SJSA1 (cell line): ENCODE measurements at places on chromosomes 2 and 18. TPM values are rescaled to one million over a fixed set of nuclear protein-coding genes. Genes with fewer than 3 reads are reported as not detected.
A peak's percentile ranks its signal among the peaks of the same experiment; 100 is the strongest.

Gene BMP10
- not detected in 2 replicates for total RNA-seq

Gene PRSS56
- not detected in 2 replicates for total RNA-seq

Gene C2orf80
- total RNA-seq: not detected in 2 replicates

Gene ARHGAP28
- total RNA-seq: 0.41 and 1.9 TPM in 2 replicates

Gene RNF181
- total RNA-seq: 212 and 219 TPM in 2 replicates

Gene POTEJ
- not detected in 2 replicates for total RNA-seq

Gene DNAJC5G
- not detected in 2 replicates for total RNA-seq

DNA sequence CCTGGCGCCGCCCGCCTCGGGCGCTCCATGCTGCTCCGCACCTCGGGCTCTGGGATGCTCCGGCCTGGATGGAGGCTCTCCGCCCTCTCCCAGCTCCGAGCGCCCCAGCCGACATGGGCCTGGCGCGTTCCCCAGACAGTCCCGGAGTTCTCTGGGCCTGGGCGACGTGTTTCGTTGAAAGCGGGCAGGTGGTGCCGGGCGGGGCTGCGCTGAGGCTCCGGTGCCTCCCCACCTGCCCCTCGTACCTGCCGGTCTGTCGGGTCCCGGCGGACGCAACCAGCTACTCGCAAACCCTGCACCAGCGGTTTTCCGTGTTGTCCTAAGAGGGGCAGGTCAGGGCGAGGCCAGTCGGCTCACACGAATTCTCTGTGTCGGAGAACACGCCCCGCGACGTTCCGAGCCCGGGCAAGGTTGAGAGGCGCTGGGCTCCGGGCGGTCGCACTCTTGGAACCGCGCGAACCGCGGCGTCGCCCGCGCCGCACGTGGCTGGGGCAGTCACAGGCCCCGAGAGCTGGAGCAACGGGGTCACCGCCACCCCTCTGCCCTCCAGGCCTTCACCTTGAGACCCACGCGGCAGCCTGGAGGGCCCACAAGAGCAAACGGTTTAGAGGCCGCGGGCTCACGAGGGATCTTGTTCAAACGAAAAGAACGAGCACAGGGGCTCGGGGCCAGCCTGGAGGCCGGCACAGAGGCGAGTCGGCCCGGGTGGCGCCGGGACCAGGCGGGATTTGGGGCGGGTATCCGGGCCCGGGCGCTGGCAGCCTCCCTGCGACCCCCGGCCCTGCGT is 4.2 kb upstream of the SIX2 start:
- peaks cover 32% of the 10 kb centered on the region for H3K4me1 ChIP-seq
- no peaks in the 10 kb centered on the region for H3K27me3 ChIP-seq
- H3K4me3 ChIP-seq: peak overlapping the region; percentile 27
- no peak for DNase-seq
- no peak overlapping the region for H3K27ac ChIP-seq

GRCh38 chr2:204060841-204061240 is 124.3 kb downstream of the ICOS start:
- no peak overlapping the region for H3K4me3 ChIP-seq
- peaks cover 6% of the 10 kb centered on the region; the same call in 1 of the 2 replicates for H3K27me3 ChIP-seq
- DNase-seq: no peak
- no peaks in the 10 kb centered on the region for H3K36me3 ChIP-seq

- no peaks in the 10 kb centered on the region for H3K36me3 ChIP-seq
- H3K27me3 ChIP-seq: no peaks in the 10 kb centered on the region
- H3K27ac ChIP-seq: no peak overlapping the region
- no peak overlapping the region for H3K4me3 ChIP-seq
Measured at GRCh38 chr2:215505044-215505786, 69.3 kb upstream of the FN1 start.

DNA sequence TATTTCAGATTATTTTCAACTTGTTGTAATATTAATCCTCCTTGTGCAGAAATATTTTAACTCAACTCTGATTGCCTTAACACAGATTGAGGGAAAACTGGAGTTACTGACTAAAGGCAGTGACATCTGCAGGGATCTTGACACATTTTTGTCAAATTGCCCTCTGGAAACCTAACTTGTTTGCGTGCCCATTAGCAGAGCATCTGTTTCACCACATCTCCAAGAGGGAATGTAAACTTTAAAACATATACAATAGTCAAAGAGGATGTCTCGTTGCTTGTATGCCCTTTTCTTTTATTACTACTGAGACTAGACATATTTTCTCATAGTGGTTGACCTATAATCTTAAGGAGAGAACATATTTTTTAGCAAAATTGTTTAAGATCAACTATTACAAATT is 14.2 kb downstream of the INPP1 start:
- H3K27ac ChIP-seq: no peak overlapping the region
- H3K4me3 ChIP-seq: no peak overlapping the region
- H3K36me3 ChIP-seq: peaks cover 10% of the 10 kb centered on the region
- no peaks in the 10 kb centered on the region; the same call in 1 of the 2 replicates for H3K4me1 ChIP-seq

DNA sequence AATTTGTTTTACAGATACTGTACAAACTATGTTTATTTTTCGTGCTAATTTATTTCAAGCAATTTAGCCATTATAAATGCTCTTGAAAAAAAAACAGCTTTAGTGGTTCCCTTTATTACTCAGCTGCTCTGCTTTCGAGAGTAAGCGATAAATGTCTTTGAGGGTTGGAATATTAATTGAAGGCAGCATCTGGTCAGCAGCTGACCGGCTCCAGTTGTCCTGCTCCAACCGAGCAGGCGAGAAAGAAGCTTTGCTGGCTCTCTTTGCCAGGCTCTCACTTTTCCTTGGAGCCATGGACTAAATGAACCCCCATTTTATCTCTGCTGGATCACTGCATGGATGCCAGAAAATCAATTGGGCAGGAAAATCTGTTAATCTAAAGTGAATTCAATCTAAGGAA is 147.4 kb downstream of the LNPK start:
- peaks cover 19% of the 10 kb centered on the region for H3K4me1 ChIP-seq
- no peak overlapping the region for H3K4me3 ChIP-seq
- no peak overlapping the region for H3K27ac ChIP-seq
- no peaks in the 10 kb centered on the region for H3K27me3 ChIP-seq
- no peak for DNase-seq

GRCh38 chr2:152433289-152433688 is 98.3 kb downstream of the FMNL2 start:
- H3K4me1 ChIP-seq: no peaks in the 10 kb centered on the region
- DNase-seq: no peak
- no peak overlapping the region for H3K4me3 ChIP-seq

DNA sequence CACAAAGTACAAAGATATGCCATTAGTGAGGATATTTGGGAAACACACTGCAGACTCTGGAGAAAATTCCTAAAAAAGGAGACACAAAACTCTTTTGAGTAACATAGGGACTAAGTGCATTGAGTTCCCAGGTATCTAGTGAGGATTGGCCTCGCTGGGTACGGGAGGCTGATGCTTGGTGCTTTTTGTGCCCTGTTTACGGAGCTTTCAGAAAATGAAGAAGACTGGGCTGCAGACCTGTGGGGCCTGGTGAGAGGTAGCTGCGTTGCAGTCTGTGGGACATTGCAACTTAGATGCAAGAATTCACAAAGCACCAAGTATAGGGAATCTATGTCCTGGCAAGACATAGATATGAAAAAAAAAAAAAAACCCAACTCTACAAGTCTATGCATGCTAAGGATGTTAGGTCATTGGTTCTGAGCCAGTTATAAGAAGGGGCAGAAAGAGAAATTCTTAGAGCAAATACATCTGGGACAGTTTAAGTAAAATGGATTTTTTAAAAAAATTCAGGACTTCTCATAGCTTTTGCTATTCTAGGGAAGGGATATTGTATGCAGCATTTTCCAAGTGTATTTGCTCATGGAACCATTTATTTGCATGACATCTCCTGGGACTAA is 156.0 kb downstream of the SLC4A3 start:
- DNase-seq: no peak
- no peak overlapping the region for H3K4me3 ChIP-seq
- no peak overlapping the region for H3K27ac ChIP-seq

- DNase-seq: no peak
- H3K4me3 ChIP-seq: no peak overlapping the region
- no peaks in the 10 kb centered on the region for H3K36me3 ChIP-seq
- no peaks in the 10 kb centered on the region for H3K27me3 ChIP-seq
- no peak overlapping the region for H3K27ac ChIP-seq
Measured at GRCh38 chr2:205964111-205964761, 121.7 kb downstream of the INO80D start.

- no peaks in the 10 kb centered on the region for H3K36me3 ChIP-seq
- peaks cover 22% of the 10 kb centered on the region for H3K4me1 ChIP-seq
- DNase-seq: no peak
Measured at GRCh38 chr18:2236232-2236631, 335.1 kb downstream of the METTL4 start.

DNA sequence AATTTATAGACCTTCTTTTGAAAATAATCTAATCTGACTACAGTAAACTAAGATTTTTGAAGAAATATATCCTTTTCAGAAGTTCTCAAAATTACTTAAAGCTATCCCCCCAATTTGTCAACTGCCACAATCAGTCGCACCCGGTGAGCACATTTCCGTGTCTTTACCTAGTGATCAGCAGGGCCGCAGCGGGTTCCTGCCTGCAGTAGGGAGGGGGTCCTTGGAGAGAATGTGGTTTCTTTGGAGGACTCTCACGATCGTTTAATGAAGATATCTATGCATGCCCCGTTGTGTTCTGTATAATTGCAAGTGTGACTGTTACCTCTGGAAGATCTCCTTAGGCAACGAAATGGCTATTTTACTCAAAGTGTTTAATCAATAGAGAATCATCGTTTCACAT is 251.9 kb upstream of the RAB12 start:
- no peak overlapping the region for H3K27ac ChIP-seq
- H3K4me3 ChIP-seq: no peak overlapping the region
- no peaks in the 10 kb centered on the region for H3K27me3 ChIP-seq
- no peaks in the 10 kb centered on the region for H3K36me3 ChIP-seq
- no peaks in the 10 kb centered on the region for H3K4me1 ChIP-seq

DNA sequence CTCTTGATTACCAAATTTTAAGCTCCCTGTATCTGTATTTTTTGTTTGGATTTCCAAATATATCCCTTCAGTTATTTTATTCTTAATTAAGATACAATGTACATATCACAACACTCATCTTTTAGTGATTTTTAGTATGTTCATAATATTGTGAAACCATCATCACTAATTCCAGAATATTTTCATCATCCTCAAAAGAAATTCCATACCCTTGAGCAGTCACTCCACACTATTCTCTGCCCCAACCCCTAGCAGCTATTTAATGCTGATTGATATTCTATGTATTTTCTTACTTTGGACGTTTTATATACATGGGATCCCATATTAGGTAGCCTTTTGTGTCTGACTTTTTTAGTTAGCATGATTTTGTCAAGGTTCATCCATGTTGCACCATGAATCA is 127.4 kb upstream of the SLC8A1 start:
- no peaks in the 10 kb centered on the region for H3K4me1 ChIP-seq
- no peaks in the 10 kb centered on the region for H3K36me3 ChIP-seq
- H3K27ac ChIP-seq: no peak overlapping the region
- DNase-seq: no peak
- no peaks in the 10 kb centered on the region; the same call in 1 of the 2 replicates for H3K27me3 ChIP-seq

GRCh38 chr2:47009253-47009767 is 93.7 kb upstream of the MCFD2 start:
- no peak for DNase-seq
- no peaks in the 10 kb centered on the region for H3K27me3 ChIP-seq
- H3K4me3 ChIP-seq: no peak overlapping the region

DNA sequence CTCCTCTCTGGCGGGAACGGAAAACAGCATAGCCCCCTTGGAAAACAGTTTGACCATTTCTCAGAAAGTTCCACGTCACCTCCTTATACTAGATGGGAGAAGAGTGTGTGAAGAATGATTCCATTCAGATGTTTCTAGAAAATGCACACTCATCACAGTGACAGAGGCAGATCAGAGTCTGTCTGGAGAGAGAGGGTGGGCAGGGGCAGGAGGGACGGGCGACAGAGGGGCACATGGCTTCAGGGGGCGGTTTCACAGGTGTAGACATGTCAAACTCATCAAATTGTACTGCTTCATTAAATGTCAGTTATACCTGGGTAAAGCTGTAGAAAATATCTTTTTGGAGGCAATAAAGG is 88.8 kb upstream of the TAF1B start:
- no peak overlapping the region for H3K4me3 ChIP-seq
- no peak for DNase-seq
- H3K4me1 ChIP-seq: peaks cover 23% of the 10 kb centered on the region

- no peak overlapping the region for H3K4me3 ChIP-seq
- H3K27ac ChIP-seq: no peak overlapping the region
- H3K4me1 ChIP-seq: peaks cover 25% of the 10 kb centered on the region
- no peaks in the 10 kb centered on the region for H3K36me3 ChIP-seq
- no peaks in the 10 kb centered on the region for H3K27me3 ChIP-seq
- DNase-seq: no peak
Measured at GRCh38 chr2:946073-946948, 4.3 kb upstream of the SNTG2 start.

- DNase-seq: no peak
- H3K27ac ChIP-seq: no peak overlapping the region
- no peak overlapping the region for H3K4me3 ChIP-seq
- no peaks in the 10 kb centered on the region for H3K36me3 ChIP-seq
- peaks cover 10% of the 10 kb centered on the region for H3K4me1 ChIP-seq
Measured at GRCh38 chr2:40455661-40456060, 3.8 kb upstream of the SLC8A1 start.

DNA sequence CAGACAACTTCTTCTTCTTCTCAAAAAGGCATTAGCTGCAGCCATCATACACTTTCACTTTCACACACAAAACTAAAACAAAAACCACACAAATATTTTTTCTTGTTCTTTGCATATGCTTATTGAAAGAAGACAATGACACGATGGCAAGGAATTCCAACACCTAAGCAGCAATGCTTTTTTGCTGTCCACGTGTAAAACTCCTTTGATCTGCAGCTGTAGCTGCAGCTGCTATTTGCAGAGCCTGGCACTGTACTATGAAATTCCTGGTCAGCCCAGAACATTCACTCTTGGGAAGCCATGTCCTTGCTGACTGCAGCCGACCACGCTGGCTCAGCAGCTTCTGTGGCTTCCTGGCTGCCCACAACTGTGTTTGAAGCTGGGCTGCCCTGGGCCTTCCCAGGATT is 316.2 kb downstream of the CDH2 start:
- H3K27me3 ChIP-seq: no peaks in the 10 kb centered on the region
- DNase-seq: no peak
- no peaks in the 10 kb centered on the region for H3K4me1 ChIP-seq
- no peaks in the 10 kb centered on the region for H3K36me3 ChIP-seq
- H3K4me3 ChIP-seq: no peak overlapping the region

DNA sequence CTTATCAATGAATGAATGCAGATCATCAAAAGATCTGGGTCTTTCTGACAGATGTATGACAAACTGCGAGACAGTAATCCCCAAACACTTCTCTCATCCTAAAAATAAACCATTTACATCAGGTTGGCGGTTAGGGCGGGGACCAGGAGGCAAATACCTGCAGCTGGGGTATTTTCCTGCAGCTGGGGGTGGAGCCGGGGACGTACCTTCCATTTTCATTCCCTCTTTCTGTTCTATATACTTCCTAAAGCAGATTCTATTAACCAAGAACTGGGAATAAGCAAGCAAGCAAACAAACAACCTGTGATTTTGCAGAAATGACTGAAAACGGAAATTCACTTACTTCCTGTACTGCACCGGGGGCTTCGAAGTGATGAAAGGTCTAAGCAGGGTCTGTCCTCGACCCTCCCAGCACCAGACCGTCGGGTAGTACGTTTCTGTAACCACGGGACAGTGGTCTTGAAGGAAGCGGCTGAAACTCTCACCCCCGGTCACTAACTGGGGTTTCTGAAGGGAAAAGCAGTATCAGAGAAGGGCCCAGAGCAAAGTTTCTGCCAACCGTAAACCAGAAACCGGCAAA is 1.2 kb downstream of the ABHD3 start:
- H3K36me3 ChIP-seq: peaks cover 48% of the 10 kb centered on the region
- H3K27ac ChIP-seq: peak overlapping the region; percentile 52
- no peak for DNase-seq
- no peaks in the 10 kb centered on the region for H3K27me3 ChIP-seq

GRCh38 chr18:48167897-48168253 is 237.4 kb upstream of the SMAD2 start:
- no peaks in the 10 kb centered on the region for H3K4me1 ChIP-seq
- H3K36me3 ChIP-seq: no peaks in the 10 kb centered on the region
- H3K4me3 ChIP-seq: no peak overlapping the region
